Stimulated activated CD4-positive, alpha-beta T cell treated with anti-CD3 and anti-CD28 coated beads, Interleukin-12 subunit alpha, Interleukin-12 subunit beta, amount 100 ng/mL, for 24 hours (primary cell): ENCODE measurements at places on chromosomes 5 and 9.

DNA sequence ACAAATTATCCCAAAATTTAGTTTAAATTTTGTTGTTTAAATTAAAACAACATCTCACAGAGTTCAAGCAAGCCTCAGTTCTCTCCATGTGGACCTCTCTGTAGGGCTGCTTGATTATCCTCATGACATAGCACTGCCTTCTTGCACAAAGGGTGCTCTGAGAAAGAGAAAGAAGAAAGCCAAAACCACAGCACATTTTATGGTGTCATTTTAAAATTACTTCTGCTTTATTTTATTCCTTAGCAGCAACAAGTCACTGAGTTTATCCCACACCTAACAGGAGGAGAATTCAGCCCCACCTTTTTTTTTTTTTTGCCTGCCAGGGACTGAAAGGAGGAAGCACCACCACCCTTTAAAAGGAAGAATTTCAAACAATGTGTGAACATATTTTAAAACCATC is 12.8 kb upstream of the KCNV2 start:
- DNase-seq, result no peak

DNA sequence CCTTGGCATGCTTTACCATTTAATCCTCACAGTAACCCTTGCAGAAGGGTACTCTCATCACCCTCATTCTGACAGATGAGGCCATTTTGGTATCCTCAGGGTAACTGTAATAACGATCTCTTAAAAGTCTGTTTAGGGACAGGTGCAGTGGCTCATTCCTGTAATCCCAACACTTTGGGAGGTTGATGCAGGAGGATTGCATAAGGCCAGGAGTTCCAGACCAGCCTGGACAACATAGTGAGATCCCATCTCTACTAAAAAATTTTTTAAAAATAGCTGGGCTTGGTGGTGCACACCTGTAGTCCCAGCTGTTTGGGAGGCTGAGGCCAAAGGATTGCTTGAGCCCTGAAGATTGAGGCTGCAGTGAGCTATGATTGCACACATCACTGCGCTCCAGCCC is 31.8 kb downstream of the CSF1R start:
- DNase-seq, result no peak

- DNase-seq, result no peak
These were observed at the start of gene SCGB3A1 for GRCh38 chr5:180591311-180591887. Gene SCGB3A1, minus strand, starts transcription at chr5:180591499. Its CDS starts 37 bp downstream, at chr5:180591462.

DNA sequence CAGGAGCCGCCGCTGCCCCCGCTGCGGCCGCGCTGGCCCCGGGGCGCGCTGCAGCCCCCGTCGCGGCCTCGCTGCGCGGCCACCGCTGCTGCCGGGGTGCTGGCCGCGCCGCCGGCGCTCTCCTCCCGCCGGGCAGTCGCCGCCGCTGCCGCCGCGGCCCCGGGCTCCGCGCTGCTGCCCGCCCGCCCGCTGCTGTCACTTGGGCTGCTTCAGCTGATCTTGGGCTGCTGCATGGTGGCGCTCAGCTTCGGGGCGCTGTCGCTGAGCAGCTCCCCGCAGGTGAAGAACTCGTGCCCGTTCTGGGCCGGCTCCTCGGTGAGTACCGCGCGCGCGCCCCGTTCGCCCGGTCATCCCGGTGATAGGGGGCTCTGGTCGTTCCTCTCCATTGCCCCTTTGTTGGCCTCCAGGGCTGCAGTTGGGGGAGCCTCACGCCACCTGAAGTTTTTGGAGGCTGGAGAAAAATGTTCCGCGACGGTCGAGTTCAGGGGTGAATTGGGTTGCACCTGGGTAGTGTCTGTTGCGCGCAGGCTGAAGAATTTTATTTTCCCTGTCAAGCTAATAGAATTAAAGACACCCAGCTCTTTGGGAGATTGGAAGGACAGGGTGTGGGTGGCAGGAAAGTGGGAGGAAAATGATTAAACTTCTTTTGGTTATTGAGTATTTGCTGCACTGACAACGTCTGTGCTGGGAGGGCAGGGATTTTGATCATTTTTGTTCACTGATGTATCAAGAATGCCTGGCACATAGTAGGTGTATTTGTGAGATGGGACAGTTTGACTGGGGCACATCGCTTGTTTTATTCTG is 596 bp downstream of the ENTREP1 start:
- no peak for DNase-seq

DNA sequence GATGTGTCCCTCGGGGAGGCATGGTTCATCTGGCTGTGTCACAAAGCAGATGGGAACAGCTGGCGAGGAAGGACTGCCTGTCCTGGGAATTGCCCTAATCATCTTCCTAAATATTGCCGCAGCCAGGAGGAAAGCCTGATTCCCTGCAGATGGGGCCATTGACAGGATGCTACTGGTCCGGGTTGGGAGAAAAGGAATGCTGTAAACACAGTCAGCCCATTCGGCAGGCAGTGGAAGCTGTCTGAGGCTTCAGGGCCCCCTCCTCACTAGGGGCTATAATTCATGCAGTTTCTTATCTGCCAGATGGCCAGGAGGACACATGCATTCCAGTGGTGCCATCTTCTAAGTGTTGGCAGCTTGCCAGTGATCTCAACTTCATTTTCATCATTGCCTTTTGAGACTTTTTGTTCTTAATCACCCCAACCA is 110.3 kb downstream of the KCNIP1 start:
- no peak for DNase-seq

DNA sequence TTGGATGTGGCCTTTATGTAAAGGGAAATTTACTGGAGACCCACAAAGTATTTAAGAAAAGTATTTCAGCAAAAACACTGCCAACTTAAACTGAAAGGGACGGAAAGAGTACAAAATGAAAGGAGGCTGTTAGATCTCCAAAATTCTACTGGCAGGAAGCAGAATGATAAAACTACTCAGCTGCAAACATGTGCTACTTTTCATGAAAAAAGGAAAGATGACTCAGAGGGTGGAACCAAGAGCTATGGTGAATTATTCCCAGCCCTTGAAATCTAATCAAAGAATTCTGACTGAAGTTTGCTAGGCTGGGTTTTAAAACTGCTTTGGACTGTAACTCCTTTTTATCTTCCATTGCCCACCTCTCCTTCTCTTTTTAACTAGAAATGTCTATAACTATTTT is 58.6 kb upstream of the ZBED3 start:
- DNase-seq, result no peak

DNA sequence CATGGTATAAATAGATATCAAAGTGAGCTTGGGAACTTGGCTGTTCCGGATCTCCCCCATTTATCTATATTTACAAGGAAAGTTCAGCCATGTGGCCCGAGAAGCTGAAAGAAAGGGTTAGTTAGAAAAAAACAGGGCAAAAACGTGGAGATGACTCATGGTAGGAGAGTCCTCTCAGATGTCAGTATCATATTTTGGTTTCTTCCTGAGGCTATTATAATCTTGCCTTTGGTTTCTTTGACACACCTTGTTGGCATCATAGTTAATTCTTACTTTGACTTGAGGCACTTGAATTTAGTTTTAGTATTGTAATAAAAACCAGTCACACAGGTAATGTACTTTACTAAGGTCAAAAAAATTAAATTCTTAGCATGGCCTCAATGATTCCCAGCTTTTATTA is 59.9 kb downstream of the GABRA6 start:
- DNase-seq, result no peak

- no peak for DNase-seq
These were observed 18.5 kb downstream of the SLC12A7 start for GRCh38 chr5:1093361-1093760.

GRCh38 chr5:3535414-3536211 is 60.0 kb upstream of the IRX1 start:
- DNase-seq, result no peak

GRCh38 chr5:147784146-147784987 is 1.8 kb upstream of the JAKMIP2 start:
- no peak for DNase-seq

DNA sequence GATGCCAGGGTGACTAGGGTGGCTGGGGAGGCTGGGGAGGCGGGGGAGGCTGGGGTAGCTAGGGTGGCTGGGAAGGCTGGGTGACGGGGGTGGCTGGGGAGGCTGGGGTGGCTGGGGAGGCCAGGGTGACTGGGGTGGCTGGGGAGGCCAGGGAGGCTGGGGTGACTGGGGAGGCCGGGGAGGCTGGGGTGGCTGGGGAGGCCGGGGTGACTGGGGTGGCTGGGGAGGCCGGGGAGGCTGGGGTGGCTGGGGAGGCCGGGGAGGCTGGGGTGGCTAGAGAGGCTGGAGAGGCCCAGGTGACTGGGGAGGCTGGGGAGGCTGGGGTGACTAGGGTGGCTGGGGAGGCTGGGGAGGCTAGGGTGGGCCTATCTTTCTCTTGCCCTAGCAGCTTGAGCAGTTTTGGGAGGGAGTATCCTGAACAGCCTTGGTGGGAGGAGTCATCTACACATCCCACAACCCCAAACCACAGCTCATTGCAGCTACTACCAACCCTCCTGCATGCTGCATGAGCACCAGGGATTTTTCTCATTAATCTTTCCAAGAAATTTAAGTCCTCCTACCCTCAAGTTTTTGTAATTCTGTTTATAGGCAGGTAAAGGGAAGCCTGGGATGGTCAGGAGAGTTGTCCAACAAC is 203.2 kb upstream of the IRX1 start:
- DNase-seq, result no peak

DNA sequence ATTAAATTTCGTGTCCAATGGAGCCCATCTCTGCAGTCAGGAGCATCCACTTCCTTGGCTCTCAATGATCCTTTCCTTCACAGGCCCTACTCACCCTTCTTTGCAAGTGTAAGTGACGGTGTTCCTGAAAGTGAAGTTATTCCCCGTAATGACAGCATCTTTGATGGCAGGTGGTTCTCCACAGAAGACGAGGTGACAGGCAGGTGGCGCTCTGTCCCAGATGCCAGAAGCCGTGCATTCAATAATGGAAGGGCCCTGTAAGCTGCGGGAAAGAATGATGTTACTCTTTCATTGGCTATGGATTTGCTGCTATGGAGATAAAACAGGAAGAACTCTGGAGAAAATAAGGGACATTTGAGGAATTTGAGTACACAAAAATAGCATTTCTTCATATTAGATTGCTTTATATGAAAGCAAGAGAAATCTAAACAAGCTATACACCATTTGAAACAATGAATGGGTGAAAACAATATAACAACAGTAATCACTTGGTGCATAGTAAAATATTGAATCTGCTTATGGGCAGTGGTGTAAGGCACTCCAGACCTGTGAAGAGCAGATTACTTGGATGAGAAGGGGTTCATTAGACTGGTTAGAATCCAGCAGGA is 89.9 kb upstream of the TXNDC8 start:
- DNase-seq, result no peak

- DNase-seq, result no peak
These were observed 106.4 kb upstream of the STARD4 start for GRCh38 chr5:111618623-111619271.

GRCh38 chr5:102600964-102601363 is 102.2 kb upstream of the SLCO6A1 start:
- no peak for DNase-seq

DNA sequence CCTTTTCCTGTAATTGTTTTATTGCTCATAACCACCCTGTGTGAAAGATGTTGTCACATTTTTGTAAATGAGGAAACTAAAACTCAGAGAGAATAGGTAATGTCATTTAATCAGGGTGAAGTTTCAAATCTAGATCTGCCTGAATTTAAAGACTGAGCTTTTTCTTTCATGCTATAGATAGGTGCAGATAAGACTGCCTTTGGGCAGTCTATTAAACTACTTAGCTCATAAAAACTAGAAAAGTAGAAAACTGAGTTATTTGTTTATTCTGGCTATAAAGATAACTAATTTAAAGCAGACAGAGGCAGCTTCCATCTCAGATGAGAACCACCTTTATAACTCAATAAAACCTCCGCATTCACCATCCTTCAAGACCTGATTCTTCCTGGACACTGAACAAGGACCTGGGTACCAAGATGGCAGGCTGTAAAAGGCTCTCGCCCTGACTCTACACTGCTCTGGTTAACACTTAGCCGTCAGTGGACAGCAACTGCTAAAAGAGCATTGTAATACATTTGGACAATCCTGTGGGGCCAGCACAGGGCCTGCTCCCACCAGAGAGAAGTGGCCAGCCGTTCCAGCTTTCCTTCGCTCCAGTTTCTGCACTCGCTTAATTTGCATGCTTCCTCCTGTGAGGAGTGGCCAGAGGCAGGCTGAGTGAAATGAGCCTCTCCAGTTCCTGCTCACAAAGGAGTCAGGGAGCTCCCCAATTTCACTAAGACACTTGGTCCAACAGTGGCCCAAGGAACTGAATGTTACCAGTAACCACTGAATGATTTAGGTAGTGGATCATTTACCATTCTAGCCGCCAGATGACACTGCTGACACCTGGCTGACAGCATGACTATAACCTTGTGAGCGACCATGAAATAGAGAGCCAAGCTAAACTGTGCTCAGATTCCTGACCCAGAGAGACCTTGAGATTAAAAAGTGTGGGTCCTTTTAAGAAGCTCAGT is 566.4 kb downstream of the EFNA5 start:
- no peak for DNase-seq
